ENCODE measurements at places on chromosomes 2 and 18. TPM values are rescaled to one million over a fixed set of nuclear protein-coding genes. Genes with fewer than 3 reads are reported as not detected.

GRCh38 chr2:234454433-234454832 lies 42.4 kb downstream of the ARL4C start:
- no peak for DNase-seq

- DNase-seq = no peak
These were observed 9.4 kb upstream of the AGFG1 start for GRCh38 chr2:227462462-227462951.

DNA sequence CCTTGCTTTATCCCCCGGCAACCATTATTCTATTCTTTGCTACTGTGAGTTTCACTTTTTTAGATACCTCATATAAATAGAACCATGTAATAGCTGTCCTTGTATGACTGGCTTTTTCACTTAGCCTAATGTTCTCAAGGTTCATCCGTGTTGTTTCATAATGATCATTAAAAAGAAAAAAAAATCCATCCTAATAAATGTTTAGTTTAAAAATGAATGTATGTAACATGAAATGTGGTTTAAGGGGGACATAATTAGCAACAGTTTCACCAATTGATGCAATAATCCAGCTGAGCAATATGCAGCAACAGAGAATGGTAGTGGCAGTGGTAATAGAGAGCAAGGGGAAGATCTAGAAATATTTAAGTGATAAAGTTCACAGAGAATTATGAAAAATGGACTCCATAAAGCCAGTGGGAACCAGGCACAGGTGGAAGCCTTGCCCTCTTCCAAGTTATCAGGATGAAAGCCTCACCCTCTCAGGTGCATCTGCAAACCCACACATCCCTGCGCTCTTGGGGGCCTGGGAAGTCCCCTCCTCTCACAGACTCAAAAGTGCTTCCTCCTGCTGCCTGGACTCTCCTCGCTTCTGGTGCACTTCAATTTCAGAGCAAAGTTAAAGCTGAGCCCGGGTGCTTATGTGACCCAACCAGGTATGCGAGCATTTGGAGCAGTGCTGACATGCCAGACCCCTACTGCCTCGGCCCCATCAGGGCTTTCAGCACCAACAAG lies 1403.3 kb upstream of the SLC39A10 start:
- DNase-seq = no peak

GRCh38 chr18:3616142-3616541 lies 166.2 kb downstream of the TGIF1 start:
- DNase-seq = no peak

- no peak for DNase-seq
These were observed 49.4 kb upstream of the STON1 start for GRCh38 chr2:48480526-48480925.

DNA sequence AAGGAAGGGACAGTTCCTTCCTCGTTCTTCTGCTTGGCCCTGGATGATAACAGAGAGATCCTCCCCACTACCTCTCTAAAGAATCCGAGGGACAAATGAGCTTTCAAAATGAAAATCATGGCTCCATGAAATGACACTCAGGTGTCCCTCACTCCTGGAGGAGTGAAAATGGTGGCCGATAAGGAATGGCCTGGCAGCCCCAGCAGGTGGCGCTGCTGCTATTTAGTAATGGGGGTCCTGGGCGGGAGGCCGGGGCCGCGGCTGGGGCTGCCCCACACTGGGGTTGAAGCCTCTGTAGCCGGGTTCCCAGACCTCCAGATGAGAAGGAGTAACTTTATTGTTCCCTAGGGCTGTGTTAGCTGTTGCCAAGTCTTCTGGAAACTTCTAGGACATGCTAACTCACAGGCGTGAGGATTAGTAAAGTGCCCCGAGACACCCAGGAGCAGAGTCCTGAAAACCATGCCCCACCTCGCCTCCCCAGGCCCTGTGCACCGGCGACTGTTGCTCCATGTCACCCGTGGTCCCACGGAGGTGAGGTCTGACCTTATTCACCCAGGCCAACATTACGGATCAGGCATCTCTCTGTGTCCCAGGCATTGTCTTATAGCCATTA lies 138.0 kb downstream of the CTIF start:
- peak; percentile 92 for DNase-seq

GRCh38 chr2:179861416-179862067 lies at the start of gene ZNF385B:
TSS of gene ZNF385B (minus strand) at chr2:179861612.
- peak; percentile 84 for DNase-seq

- no peak for DNase-seq
These were observed 69.3 kb upstream of the RGPD5 start for GRCh38 chr2:109724533-109725460.

- DNase-seq = no peak
These were observed 45.0 kb downstream of the PMS1 start for GRCh38 chr2:189829102-189829833.

DNA sequence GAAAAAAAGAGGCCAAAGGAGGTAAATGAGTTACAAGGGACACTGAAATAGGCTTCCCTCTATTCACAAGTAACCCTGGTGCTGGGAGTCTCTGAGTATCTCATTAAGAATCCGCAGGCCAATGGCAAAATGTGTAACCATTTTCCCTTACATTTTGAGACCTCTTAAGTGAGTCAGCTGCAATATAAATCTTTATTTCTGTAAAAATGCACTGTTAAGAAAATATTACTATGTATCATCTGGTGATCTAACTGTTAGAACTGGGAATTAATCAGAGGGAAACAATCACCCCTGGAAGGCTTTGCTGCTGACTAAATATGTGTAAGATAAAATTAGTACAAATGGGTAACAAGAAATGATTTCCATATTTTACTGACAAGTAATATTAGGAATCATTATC lies 483.1 kb upstream of the CHST9 start:
- no peak for DNase-seq

DNA sequence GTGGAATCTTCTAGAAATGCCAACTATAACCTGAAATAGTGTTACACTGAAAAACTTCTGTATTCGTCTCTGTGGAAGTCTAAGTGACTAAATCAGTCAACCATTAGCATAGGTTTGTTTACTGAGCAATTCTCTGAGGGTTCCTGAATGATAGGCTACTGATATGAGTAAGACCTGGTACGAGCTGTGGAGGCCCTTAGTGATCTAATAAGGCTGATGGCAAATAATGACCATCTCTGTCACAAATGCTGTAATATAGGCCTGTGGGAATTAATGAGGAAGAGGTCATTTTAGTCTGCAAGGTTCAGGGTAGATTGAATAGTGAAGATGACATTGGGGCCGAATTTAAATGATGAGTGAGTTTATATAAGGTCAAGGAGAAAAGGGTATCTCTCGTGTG lies 82.5 kb downstream of the MGAT5 start:
- no peak for DNase-seq

GRCh38 chr2:161116509-161116908 lies 43.7 kb upstream of the TANK start:
- no peak for DNase-seq

GRCh38 chr18:35005963-35006577 lies 35.1 kb upstream of the MAPRE2 start:
- peak; percentile 67 for DNase-seq

GRCh38 chr2:99524056-99524455 lies 34.2 kb upstream of the REV1 start:
- DNase-seq = peak; percentile 64

- no peak for DNase-seq
These were observed 247.9 kb downstream of the CMPK2 start for GRCh38 chr2:6617794-6618193.

DNA sequence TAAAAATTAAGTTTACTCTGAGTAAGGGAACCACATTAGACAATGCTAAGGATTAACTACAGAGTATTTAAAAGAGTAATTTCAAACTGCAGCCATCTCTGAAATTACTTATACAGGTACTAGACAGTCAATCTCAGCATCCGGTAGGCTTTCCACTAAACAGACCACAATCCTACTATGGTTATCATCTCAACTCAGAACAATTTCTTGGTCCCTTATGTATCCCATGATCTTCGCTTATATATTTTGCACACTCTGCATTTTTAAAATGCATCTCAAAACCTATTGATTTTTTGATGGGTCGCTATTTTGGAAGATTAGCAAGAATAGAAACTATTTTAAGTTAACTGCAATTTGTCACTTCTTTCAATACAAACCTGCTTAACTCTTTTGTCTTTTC lies 1.4 kb downstream of the PPP4R1 start:
- no peak for DNase-seq

- DNase-seq = peak; percentile 64
These were observed 254.0 kb downstream of the KCNJ3 start for GRCh38 chr2:154952346-154952980.

GRCh38 chr2:212995920-212996319 lies 155.5 kb downstream of the IKZF2 start:
- no peak for DNase-seq

DNA sequence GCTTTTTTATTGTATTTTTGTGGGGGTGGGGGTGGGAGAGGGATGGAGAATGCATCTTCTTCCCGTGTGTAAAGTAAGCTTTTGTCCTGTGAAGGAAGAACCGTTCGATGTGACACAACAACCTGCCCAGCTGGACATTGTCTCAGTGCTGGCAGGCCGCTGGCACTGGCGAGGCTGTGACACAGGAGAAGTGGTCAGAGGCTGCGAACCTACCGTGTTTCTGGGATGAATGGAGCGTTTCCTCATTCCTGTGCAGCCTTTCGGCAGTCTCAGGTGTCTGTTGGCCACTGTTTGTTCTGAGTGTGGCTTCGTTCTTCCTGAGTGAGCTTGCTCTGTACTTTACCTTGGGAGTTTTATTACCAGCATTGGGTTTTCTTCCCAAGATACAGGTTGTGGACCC lies 8.0 kb downstream of the RAMP1 start:
- no peak for DNase-seq

FASTKD2 gene
- total RNA-seq = 39.0 TPM

CABLES1 gene
- 2.8 TPM for total RNA-seq

C1GALT1C1L gene
- total RNA-seq = 0.12 TPM

C2orf72 gene
- 2.4 TPM for total RNA-seq

BCL11A gene
- 1.0 TPM for total RNA-seq

ALKAL2 gene
- total RNA-seq = not detected

KCNG2 gene
- total RNA-seq = 0.99 TPM

SLC4A3 gene
- total RNA-seq = 0.88 TPM

TBR1 gene
- 0.09 TPM for total RNA-seq

TEX44 gene
- not detected for total RNA-seq

DIS3L2 gene
- total RNA-seq = 23.2 TPM

EDAR gene
- total RNA-seq = not detected

SDC1 gene
- total RNA-seq = 27.5 TPM
